ENCODE measurements at places on chromosomes 13 and 19.

DNA sequence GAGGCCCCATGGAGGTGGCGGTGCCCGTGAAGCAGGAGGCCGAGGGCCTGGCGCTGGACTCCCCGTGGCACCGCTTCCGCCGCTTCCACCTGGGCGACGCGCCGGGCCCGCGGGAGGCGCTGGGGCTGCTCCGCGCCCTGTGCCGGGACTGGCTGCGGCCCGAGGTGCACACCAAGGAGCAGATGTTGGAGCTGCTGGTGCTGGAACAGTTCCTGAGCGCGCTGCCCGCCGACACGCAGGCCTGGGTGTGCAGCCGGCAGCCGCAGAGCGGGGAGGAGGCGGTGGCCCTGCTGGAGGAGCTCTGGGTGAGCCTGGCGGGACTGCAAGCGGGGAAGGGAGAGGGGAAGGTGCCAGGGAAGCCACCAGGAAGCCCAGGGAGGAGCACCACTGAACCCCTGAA is 5.8 kb downstream of the ZNF444 start:
- H3K4me1 ChIP-seq, result peaks cover 20% of the 10 kb centered on the region
- no peak overlapping the region for H3K27ac ChIP-seq
- no peak for DNase-seq
- H3K4me3 ChIP-seq, result no peak overlapping the region

DNA sequence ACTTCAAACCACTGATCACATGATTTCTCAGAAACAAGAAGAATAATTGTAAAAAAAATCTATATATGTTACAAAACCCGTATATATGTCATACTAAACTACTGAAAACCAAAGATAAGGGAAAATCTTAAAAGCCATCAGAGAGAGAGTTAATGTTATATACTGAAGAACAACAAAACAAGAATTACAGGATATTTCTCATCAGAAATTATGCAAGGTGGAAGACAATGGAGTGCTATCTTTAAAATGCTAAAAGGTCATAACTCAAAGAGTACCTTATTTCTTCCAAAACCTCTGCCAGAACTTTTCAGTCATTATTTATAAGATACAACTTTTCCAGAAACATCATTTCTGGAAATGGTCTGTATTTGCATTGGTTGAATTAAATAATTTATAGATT is 256.8 kb downstream of the RBM26 start:
- H3K4me1 ChIP-seq, result no peaks in the 10 kb centered on the region
- H3K27ac ChIP-seq, result no peak overlapping the region
- no peaks in the 10 kb centered on the region for H3K27me3 ChIP-seq
- no peak for DNase-seq
- H3K4me3 ChIP-seq, result no peak overlapping the region

DNA sequence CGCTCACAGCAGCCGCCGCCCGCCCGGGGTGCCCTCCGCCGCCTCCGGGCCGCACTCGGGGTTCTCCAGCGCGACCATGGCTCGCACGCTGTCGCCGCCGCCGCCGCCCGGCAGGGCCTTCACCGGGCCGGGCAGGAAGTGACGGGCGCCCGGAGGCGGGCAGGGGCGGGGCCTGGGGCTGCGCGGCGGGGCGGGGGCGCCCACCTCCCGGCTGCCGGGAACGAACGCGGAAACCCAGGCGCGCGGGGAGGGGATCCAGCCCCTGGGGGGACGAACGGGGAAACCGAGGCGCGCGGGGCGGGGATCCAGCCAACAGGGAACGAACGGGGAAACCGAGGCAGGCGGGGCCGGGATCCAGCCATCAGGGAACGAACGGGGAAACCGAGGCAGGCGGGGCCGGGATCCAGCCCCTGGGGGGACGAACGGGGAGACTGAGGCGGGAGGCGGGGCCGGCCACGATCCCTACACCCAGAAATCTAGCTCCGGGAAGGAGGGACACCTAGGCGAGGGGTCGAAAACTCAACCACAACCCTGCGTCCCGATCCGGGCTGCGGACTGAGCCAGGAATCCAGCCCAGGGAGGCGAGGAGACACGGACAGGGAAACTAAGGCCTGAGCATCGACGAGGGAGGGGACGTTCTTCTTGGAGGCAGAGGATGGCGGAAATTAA is at the start of gene R3HDM4:
TSS of gene R3HDM4 (minus strand) at position 140 of the 669 bp plus-strand sequence. CDS start at position 78, 62 bp downstream.
- peak within 1 kb of the TSS; percentile 84 for H3K27ac ChIP-seq
- peak within 1 kb of the TSS; percentile 90 for H3K4me3 ChIP-seq
- H3K36me3 ChIP-seq, result no peaks in the 10 kb centered on the region
- H3K4me1 ChIP-seq, result peaks cover 4% of the 10 kb centered on the region
- peak; percentile 65 for DNase-seq

DNA sequence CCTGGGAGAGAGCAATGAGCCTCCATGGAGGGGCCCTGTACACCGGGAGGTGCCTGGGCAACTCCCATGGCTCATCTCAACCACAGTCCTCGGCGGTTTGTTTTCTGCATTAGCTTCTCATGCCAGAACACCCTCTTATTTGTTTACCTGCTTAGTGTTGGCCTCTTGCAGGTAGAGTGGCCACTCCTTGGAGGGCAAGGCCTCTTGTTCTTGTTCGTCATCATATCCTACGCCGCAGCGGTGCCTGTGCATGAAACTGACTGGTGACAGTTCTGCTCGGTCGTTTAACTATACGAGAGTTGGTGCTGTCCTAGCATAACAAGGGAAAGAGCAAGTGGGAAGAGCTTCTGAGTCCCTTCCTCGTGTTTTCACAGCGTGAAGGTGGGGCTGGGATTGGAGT is 40.5 kb upstream of the RNF113B start:
- no peaks in the 10 kb centered on the region for H3K36me3 ChIP-seq
- no peak overlapping the region for H3K27ac ChIP-seq
- no peak for DNase-seq

GRCh38 chr19:12749938-12750521 is 1.6 kb upstream of the BEST2 start:
- H3K4me3 ChIP-seq, result no peak overlapping the region
- peaks cover 35% of the 10 kb centered on the region for H3K36me3 ChIP-seq
- peaks cover 18% of the 10 kb centered on the region for H3K27me3 ChIP-seq
- peaks cover 3% of the 10 kb centered on the region for H3K4me1 ChIP-seq

GRCh38 chr13:112182251-112182650 is 115.3 kb downstream of the SOX1 start:
- no peaks in the 10 kb centered on the region for H3K27me3 ChIP-seq
- H3K36me3 ChIP-seq, result no peaks in the 10 kb centered on the region
- no peak overlapping the region for H3K27ac ChIP-seq
- no peaks in the 10 kb centered on the region for H3K4me1 ChIP-seq
- no peak overlapping the region for H3K4me3 ChIP-seq

All from gastrocnemius medialis (tissue), 4 donors.